A673 (cell line): ENCODE measurements at places on chromosomes 7 and 10.
A peak's percentile ranks its signal among the peaks of the same experiment; 100 is the strongest.

DNA sequence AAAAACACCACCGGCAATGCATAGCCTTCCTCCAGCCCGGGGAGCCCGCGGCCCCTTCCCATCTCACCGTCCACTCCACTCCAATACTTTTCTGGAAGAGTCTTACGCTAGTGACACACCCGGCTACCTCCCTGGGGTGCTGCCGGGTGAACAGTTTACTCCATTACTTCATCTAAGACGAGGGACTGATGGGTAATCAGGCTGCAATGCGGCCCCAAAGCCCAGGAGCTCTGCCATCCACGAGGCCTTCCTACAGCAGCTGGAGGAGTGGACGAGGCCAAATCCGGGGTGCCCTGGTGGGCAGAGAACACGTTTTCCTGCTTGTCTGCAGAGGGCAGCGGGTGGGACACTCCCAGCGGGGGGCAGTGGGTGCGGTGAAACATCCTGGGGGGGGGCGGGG is 356.2 kb upstream of the SHH start:
- no peak for DNase-seq

DNA sequence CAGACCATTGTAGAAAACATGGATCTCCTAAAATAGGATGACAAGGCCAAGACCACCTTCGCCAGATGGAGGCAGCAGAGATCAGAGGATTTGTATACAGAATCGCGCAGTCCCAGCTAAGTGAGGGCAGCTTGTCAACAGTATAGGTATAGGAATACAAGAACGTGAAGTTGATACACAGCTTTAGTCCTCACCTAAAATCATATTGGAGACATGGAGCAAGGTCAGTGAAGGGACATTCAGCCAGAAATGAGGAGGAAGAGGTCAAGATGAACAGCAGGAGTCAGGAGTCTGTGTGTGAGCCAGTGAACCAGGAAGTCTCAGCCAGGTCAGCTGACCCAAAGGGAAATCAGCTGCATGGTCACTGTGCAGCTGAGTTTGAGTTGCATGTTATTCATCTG is 263.4 kb upstream of the PRKCQ start:
- peak; percentile 28 for DNase-seq

GRCh38 chr7:77367976-77368375 is 48.2 kb downstream of the GSAP start:
- no peak for DNase-seq

DNA sequence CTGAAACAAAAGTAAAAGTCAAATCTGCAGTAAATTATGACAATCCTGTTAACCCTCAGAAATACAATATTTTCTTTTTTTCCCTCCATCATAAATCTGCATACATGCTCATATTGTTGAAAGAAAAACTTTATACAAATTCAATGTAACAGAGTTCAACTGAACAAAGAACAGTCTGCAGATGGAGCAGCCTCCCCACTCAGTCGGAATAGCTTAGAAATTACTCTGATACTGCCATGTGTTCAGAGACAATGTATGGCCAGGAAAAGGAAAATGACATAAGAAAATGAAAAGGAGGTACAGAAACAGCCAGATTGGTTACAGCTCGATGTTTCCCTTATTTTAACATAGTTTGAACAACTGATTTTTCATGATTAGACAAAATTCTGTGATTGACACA is 651.9 kb upstream of the COBL start:
- DNase-seq = no peak

DNA sequence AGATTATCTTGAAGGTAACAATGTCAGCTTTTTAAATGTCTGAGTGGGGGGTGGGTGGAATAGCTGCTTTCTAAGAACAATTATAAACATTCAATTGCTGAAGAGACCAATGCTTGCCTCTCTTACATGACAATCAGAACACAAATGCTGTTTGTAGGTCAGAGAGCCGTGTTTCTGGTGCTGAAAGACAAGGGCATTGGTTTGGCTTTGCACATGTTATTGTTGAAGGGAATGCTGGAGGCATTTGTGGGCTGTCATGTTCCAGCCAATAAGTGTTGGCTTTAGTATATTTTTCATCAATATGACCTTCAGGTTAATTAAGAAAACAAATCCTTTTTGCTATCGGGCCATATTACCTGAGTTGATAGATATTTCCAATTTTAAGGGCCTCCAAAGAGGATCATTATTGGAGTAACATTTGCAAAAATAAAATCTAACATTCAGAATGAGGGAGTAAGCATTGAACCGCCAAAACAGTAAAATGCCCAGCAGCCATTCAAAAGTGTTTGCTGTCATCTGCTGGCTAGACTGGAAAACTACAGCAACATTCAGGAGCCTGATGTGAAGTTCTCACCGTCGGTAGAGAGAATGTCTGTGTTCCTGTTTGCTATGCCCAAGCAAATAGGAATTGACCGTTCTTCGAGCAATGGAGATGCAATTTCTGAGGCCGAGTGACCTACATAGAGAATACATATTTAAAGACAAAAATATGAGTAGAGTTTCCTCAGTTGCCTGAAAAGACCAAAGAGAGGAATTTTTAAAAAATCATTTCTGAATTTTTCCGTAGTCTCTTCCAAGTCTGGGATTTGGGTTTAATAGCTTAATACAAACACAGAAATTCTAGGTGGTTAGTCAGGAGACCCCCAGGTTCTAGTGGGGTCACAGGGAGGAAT is 118.9 kb downstream of the APBB1IP start:
- peak; percentile 68 for DNase-seq

- DNase-seq = no peak
These were observed 654.2 kb upstream of the STEAP1 start for GRCh38 chr7:89500084-89500483.

- DNase-seq = no peak
These were observed 3.7 kb downstream of the OGA start for GRCh38 chr10:101814466-101815071.

DNA sequence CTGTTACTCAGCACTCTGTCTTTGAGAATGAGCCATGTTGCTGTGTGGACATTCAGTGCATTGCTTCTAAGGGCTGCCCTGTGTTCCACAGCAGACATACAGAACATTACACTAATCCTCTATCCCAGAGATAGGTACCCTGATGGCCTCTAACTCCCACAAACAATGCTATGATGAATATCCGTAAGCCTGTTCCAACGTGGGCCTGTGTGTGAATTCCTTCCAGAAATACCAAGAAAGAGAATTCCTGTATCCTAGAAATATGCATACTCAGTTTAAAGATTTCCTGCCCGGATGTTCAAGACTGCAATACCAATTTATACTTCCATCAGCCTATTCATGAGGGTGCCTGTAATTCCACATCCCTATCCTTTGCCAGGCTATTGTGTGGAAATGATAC is 21.3 kb upstream of the ST8SIA6 start:
- DNase-seq = no peak

DNA sequence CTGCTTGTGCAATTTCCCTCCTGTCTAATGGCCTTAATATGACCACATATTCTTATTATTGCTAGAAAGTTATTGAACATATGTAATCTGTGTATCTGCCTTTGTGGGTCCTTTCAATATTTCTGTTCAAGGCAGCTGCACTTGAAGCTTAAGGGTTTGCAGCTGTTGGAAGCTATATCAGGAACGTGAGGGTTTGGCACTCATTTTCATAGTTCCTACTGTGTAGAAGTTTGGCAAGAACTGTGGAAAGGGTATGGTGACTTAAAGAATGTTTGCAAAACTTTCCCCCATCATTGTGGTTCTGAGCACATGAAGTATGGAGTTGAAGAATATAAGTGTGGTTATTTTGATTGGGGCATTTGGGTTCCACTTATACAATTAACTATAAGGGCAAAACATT is 144.7 kb upstream of the SEMA3A start:
- DNase-seq = peak; percentile 18

- DNase-seq = no peak
These were observed 99.0 kb downstream of the AGMO start for GRCh38 chr7:15462721-15463389.

DNA sequence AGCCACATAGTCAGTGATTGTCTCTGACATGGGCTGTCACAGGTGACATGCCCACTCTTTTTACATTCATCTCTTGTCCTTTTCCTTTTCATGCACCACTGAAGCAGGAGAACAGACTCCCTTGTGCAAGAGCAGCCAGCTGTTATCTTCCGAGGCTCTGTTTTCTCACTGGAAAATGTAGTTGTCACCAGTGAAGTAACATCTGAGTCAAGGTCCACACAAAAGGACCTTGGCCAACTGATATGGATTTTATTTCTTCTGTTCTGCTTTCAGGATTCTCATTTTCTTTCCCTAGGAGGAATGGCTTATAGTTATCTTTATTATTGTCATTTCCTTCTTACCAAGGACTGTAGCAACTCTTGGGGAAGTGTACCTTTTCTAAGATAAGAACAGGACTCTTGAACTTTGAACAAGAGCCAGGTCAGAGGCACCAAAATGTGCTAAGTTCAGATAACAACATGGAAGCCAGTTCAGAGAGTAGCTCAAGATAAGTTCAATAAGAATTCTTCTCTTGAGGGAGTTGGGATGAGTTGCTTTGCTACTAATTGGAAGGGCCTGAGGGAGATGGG is 22.7 kb downstream of the AVPI1 start:
- DNase-seq = no peak

- no peak for DNase-seq
These were observed 66.6 kb upstream of the ANTXRL start for GRCh38 chr10:46220187-46220586.

- DNase-seq = no peak
These were observed 266.7 kb upstream of the PHF14 start for GRCh38 chr7:10706875-10707493.

DNA sequence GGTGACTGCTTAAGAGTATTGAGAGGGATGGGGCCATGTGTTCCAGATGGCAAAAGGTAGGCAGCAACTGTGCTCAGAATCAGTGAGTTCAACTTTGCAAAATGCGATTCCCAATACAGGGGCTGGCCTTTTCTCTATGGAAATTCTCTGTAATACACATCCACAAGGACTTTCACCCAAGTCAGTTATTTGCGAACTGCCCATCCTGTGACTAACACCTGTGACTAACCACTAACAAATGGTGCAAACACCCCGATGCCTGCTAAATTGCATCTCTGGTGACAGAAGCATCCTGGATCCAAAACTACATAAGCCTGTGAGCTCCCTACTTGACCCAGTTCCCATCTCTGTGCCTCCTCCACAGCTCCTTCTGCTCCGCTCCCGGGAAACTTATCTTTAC is 9.0 kb upstream of the CUZD1 start:
- no peak for DNase-seq

DNA sequence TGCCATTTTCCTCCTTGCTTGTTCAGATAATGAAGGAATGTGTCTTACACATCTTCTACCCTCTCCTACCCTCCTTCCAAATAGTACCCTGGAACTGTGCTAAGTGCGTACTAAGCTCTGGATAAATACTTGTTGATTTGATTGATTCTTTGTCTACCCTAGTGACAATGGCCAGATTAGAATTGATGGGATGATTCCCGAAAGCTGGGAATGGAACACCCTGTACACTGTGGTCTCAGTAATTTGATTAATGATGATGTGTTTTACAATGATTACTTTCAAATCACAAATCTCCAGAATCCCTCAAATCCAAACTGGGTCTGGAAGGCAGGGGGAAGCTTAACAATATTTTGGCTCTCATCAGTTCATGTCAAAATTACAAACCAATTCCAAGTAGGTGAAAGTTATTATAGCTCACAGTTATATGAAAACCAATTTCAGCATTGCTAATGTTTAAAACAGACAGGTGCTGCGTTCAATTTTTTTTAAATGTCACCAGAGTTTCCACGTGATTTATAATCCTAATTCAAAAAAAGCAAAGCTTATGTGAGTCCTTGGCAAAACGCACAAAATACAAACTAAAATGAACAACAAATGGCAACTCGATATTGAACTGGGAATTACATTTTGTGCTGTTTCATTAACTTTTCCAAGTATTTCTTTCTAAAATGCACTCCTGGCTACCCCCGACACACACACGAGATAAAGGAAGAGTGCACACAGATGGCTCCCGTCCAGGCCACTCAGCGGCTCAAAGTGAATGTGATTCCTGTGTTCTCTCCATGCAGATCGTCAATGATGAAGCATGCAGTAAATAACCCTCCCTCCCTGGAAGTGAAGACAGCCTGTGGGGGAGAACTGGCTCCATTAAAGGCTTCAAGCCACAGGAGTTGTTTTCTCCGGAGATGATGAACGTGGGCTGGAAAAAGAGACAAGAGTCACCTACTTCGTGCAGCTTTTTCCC is 21.7 kb upstream of the ADRB1 start:
- no peak for DNase-seq

- DNase-seq = peak; percentile 55
These were observed 164.4 kb downstream of the SVIL start for GRCh38 chr10:29470355-29470705.

DNA sequence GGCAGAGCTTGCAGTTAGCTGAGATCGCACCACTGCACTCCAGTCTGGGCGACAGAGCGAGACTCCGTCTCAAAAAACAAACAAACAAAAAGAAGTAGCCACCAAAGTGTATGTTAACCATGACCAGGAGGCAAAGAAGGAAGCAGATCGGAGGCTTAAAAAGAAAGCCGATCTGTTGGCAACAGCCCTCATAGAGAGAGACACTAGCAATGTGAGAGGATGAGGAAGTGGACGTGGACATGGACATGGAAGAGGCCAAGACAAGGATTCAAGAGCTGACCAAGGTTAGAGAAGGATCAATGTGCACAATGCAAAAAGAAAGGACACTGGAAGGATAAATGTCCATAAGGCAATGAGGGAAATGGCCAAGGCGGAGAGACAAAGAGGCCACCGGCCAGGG is 14.9 kb upstream of the ADCK2 start:
- DNase-seq = no peak

DNA sequence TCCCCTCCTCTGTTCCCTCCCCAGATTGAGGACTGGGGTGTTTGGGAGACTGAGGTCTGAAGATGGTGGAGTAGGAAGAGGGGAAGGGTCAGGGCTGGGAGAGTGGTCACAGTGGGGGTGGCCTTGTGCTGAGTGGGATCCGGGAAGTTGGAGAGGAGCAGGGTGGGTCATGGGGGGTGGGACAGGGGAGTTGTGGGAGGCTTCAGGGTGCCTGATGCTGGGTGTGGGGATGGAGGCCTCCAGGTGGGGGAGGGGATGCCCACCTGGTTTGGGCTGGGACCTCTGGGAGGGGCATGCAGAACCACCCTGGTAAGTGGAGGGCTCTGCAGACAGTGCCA is 2.6 kb downstream of the ZNF775 start:
- DNase-seq = no peak
